Activated CD4-positive, alpha-beta T cell treated with anti-CD3 and anti-CD28 coated beads, Interleukin-2, amount 10 ng/mL, durations not matched to agents 24 days and 14 days (primary cell): ENCODE measurements at places on chromosomes 6 and 20. TPM values are rescaled to one million over a fixed set of nuclear protein-coding genes. Genes with fewer than 3 reads are reported as not detected.

Gene PLCB4
- not detected in 2 replicates for total RNA-seq

Gene FERMT1
- total RNA-seq = 0.58 and 0.71 TPM in 2 replicates

Gene CDK5RAP1
- total RNA-seq = 49.9 and 52.9 TPM in 2 replicates

Gene SMOC2
- total RNA-seq = not detected in 2 replicates

Gene PRL
- total RNA-seq = not detected in 2 replicates

Gene LIN28B
- not detected in 2 replicates for total RNA-seq

DNA sequence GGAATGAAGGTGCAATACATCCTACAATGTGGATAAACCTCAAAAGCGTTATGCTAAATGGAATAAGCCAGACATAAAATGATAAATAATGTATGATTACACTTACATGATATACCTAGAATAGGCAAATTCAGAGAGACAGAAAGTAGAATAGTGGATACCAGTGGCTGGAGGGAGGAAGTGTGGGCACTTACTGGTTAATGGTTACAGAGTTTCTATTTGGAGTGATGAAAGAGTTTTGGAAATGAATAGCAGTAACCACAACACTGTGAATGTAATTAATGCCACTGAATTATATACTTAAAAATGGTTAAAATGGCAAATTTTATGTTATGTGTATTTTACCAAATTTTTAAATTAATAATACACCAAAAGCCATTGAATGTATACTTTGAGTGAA is 71.4 kb upstream of the CST7 start:
- H3K27me3 ChIP-seq = peaks cover 2% of the 10 kb centered on the region
- H3K4me3 ChIP-seq = no peak overlapping the region
- no peak for DNase-seq
- no peaks in the 10 kb centered on the region for H3K36me3 ChIP-seq
- no peak overlapping the region for H3K27ac ChIP-seq

DNA sequence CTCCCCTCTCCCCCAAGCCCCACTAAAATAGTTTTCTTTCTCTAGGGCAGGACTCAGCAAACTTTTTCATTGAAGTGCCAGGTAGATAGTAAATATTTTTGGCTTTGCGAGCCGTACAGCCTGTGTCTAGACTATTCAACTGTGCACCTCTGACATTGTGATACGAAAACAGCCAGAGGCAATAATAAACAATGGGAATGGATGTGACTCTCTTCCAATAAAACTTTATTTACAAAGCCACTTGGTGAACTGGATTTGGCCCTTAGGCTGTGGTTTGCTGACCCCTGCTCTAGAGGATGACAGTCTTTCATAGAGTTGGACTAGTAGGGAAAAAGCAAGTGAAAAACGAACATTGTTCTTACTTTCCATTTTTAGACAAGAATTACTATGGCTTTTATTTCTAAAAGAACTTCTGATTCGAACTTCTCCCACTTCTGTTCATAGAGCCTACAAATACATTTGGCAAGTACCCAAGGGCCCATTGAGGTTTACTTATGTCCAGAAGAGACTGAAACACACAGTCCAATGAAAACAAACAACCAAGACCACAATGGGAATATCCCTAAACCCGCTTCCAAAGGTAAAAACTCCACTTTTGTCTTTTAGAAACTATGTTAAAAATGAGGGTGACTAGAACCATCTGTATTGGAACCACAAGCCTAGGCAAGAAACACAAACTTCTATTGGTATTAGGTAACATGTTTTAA is 46.4 kb upstream of the CDKAL1 start:
- no peak overlapping the region for H3K4me3 ChIP-seq
- H3K36me3 ChIP-seq = peaks cover 63% of the 10 kb centered on the region
- H3K27ac ChIP-seq = no peak overlapping the region
- H3K27me3 ChIP-seq = no peaks in the 10 kb centered on the region
- peaks cover 1% of the 10 kb centered on the region for H3K4me1 ChIP-seq

DNA sequence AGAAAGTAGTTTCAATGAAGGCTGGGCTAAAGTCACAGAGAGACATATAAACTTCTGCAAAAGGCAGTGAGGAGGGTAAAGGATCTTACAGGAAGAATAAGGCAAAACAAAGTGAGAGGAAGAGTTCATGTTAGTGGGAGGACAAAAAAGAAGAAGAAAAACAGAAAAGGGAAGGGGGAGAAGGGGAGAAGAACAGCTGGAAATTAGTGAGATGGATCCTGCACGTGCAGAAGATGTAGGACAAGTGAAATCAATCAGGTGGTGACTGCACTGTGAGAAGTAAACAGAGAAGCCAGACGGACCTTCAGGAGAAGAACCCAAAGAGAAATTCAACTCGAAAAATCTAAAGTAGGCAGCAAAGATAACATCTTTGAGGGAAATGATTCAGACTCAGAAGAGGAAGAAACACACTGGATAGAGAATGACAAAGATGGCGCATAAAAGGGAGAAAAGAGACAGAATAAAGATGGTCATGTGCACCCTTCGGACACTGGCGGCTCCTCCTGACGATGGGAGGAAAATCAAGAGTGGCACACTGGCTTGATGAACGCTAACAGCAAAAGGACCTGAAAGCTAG is 105.9 kb downstream of the MYB start:
- peaks cover 32% of the 10 kb centered on the region for H3K36me3 ChIP-seq
- no peaks in the 10 kb centered on the region for H3K27me3 ChIP-seq
- peaks cover 7% of the 10 kb centered on the region for H3K4me1 ChIP-seq
- DNase-seq = no peak
- H3K4me3 ChIP-seq = no peak overlapping the region
- peak overlapping the region; percentile 74 for H3K27ac ChIP-seq

DNA sequence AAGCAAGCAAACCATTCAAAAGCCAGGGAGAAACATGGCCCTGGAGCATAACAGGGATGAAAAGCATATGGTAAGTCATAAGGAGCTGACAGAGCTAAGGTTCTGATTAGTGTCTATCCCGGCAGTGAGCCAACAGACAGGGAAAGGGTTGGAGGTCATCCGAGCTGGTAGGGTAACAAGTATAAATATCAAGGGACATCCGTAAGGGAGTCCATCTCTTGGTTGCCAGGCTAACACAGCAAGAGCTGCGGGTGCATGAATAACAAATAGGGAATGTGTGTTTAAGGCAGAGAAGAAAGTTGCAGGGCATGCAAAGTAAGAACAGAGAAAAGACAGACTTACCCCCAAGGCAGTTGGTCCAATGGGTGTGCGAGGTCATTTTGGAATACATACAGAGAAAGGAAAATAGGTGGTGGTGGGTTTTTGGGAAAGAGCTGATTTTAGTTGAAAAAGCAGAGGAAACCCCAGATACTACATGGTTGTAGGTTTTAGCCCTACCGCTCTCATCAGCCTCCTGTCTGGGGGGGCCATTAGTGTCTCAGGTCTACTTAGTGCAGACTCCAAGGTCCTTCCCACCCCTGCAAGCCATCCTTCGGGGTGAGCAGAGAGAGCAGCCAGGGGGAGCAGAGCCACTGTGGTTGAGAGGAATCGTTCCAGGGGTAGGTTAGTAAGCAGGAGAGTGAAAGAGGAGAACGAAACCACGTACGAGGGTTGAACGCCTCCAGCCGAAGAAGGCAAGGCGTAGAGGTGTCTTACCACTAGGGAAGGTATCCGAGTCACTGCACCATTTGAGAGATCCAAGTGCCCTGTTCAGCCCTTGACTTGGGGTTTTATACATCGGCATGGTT is at the start of gene ERVFRD-1:
ERVFRD-1 (minus strand) TSS at position 805 of the 848 bp plus-strand sequence. CDS start 6,415 bp downstream, outside the sequence.
- peak within 1 kb of the TSS; percentile 46 for H3K4me3 ChIP-seq
- DNase-seq = peak; percentile 63
- peaks cover 18% of the 10 kb centered on the region for H3K4me1 ChIP-seq
- peak within 1 kb of the TSS; percentile 51 for H3K27ac ChIP-seq

DNA sequence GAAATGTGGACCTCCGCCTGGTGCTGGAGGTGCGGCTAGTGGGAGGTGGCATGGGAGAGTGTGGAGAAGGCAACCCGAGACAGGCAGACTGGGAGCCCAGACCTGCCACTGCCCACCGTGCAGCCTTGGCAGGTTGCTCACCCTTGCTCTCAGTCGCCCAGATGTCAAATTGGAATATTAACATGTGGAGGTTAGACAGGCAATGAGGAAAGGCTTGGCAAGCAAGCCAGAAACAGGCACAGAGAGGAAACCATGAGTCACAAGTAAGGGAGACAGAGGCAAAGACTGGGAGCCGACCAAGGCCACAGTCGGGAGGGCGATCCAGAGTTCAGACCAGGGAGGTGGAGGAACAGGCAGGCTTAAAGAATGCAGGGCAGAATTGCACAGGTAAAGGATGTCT is 178.2 kb downstream of the FOXC1 start:
- no peak for DNase-seq
- H3K4me1 ChIP-seq = no peaks in the 10 kb centered on the region
- H3K27ac ChIP-seq = no peak overlapping the region
- no peaks in the 10 kb centered on the region for H3K27me3 ChIP-seq

DNA sequence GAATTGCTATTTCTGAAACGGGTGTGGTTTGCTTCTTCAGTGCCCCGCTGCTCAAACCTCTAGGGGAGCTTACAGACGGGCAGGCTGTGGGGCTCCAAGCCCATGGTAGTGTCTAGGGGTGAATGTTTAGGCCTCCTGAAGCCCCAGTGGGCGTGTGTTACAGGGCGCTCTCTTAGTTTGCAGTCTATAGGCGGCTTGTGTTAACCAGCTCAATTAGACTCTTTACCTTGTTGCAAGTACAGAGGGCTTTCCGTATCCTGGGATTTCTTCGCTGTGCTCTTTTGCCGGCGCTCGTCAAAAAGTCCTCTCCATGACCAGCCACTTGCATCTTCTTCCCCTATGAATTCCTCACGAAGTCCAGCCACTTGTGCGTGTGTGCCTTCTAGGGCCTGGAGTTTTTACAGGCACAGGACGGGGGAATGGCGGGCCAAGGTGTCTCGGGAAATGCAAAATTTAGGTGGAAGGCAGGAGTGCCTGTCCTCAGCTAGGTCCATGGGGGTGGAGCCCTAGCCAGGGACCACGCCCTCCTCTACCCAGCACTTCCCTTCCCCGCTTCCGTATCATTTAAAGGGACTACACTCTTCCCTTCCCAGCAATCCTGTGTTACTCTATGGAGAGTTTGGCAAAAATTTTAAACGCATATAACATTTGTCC is 94.5 kb downstream of the HTR1B start:
- H3K27ac ChIP-seq = no peak overlapping the region
- H3K27me3 ChIP-seq = no peaks in the 10 kb centered on the region
- no peaks in the 10 kb centered on the region for H3K36me3 ChIP-seq
- DNase-seq = no peak

DNA sequence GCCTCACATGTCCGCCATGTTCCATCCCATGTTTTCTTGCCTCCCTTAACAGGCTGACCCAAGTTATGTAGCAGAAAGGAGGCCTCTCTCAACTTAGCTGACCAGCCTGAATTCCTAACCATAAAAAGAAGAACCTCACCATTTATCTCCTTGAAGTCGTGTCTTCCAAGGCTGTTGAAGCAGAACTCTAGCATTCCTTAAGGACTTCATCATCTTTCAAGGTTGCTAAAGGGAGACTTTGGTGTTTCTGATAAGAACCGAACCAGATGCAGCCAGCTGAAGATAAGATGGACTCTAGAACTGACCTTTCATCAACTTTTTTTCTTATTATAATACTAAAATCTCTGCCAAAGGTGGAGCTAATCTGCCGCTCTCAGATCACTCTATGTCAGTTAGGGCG is 571.7 kb upstream of the SLC35B3 start:
- no peak for DNase-seq
- no peak overlapping the region for H3K27ac ChIP-seq
- no peaks in the 10 kb centered on the region for H3K36me3 ChIP-seq
- H3K4me3 ChIP-seq = no peak overlapping the region
- no peaks in the 10 kb centered on the region for H3K27me3 ChIP-seq

DNA sequence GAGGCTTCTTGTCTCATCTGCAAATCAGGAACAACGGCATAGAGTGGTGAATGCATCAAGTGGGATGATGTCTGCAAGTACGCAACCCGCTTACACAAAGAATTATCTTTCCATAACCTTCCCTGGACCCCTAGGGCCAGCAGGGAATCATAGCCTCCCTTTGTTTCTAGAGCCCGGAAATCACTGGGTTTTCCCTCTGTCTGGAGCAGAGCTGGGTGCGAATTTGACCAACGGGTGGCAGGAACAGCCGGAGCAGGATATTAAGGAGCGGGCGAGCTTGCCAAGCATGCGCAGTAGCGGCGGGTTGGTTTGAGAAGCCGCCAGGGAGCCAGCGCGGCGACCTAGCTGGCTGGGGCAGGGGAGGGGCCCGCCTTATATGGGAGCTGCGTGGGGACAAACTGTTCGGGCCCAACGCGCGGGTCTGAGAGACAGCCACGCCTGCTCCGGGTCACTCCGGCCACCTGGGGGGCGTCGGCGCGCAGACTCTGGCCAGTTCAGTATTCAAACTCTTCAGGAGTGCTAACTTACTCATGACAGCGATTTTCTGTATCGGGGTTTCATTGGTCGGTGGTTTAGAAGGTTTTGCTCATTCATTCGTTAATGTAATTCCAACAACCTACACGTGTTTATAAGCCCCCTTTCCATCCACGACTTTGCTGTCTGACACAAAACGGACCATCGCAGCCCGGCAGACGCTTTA is 1.6 kb upstream of the KIF16B start:
- no peaks in the 10 kb centered on the region for H3K27me3 ChIP-seq
- peak overlapping the region; percentile 85 for H3K27ac ChIP-seq
- H3K4me3 ChIP-seq = peak overlapping the region; percentile 89
- H3K4me1 ChIP-seq = peaks cover 33% of the 10 kb centered on the region
- peak; percentile 95 for DNase-seq

DNA sequence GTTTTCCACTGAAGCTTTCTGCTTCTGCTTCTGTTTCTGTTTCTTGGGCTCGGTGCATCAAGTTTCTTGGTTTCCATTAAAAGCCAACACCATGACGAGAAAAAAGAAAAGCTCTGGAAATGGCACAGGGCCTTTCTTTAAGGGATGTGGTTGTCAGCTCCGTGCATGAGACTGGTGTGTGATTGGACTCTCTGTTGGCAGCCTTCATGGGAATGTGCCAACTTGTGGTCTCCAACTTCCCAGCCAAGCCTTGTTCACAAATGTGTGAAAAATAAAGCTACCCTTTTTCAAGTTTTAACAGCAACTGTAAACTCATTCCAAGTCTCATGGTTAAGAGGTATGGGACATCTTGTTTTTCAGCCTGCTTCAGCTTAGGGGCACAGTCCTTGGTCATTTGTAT is 68.7 kb upstream of the CST7 start:
- no peaks in the 10 kb centered on the region for H3K4me1 ChIP-seq
- no peaks in the 10 kb centered on the region for H3K36me3 ChIP-seq
- H3K27ac ChIP-seq = no peak overlapping the region

DNA sequence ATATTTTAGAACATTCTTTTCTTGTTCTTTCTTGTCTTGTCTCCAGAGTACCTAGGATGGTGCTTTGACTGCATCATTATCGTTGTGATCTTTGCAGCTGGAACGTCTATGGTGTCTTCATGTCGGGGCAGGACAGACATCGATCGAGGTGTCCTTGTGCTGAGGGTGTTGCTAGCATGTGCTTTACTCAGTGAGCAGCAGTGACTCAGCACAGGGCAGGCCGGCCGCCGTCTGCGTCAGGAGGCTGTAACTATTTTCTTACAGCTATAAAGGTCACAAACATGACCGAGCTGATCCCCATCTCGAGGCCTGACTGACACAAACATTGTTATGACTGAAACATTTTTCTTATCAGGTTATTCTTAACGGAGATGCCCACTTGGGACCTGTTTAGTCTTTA is 14.9 kb upstream of the CTCFL start:
- no peak overlapping the region for H3K27ac ChIP-seq
- DNase-seq = no peak
- H3K27me3 ChIP-seq = peaks cover 36% of the 10 kb centered on the region
- H3K4me1 ChIP-seq = no peaks in the 10 kb centered on the region
